ENCODE measurements at places on chromosomes 4 and X.

GRCh38 chrX:44432641-44433040 is 89.2 kb upstream of the EFHC2 start:
- DNase-seq, result peak; percentile 20

DNA sequence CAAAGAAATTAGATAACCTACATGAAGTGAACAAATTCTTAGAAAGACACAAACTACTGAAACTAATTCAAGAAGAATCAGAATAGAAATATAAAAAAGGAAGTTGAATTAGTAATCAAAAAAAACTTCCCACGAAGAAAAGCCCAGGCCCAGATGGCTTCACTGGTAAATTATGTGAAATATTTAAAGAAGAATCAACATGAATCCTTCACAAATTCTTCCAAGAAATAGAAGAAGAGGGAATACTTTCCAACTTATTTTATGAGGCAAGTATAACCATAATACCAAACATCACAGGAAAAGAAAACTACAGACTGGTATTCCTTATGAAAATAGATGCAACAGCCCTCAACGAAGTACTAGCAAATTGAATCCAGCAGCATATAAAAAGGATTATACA is 30.7 kb downstream of the MOSPD2 start:
- DNase-seq, result no peak

DNA sequence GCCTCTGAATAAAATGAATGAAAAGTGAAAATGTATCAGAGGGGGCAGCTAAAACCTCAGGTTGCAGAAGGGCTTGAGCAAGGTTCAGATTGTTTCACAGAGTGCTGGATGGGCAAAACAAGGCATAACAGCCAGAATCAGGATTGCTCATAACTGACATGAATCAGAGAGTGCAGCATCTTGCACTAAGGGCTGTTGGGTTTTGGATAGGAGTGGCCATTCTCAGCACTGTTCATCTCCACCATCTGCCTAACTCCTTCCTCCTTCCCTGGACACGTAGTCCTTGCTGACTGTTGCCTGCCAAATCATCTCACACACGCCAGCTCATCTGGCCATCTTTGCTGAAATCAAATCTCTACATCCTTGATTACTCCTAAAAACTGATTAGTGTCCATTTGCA is 75.3 kb upstream of the C1QTNF7 start:
- DNase-seq, result no peak

- DNase-seq, result no peak
These were observed 101.3 kb upstream of the EGFL6 start for GRCh38 chrX:13468096-13468495.

- no peak for DNase-seq
These were observed 38.7 kb downstream of the TSPAN7 start for GRCh38 chrX:38599796-38600755.

DNA sequence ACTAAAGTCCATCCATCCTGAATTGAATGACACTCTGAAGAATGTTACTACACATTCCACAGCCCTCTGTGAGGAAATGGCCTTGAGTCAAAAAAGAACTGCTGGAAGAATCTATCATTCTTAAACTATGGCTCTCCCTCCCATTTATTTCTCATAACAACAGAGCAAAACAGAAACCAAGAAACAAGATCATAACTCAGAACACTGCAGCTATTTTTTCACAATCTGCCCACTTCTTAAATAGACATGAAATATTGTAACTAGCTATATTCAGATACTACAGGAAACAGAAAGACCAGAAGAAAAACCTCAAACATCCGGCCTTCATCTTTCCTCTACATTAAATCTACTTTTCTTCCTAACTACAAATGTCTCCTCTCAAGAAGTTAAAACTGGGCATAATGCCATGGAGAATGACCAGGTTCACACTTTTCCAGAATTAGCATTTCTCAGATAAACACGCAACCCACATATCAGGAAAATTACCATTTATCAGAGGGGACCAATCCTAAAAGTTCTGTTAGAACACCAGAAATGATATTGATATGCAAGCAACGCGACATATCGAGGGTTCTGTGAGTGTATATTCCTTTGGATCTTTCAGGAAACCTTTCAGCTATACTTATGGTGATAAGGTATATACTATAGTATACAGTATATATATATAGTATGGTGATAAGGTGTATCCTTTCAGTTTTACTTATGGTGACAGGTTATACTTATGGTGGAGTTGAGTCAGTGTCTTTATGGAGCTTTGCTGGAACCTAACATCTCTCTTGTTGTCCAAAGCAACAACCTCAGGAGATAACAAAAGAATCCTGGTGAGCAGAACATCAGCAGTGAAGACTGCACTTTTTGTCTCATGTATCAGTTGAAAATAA is 60.4 kb upstream of the IRF2 start:
- peak; percentile 20 for DNase-seq

GRCh38 chrX:119817130-119817690 is 25.8 kb upstream of the RPL39 start:
- DNase-seq, result no peak

- no peak for DNase-seq
These were observed 439.1 kb downstream of the INPP4B start for GRCh38 chr4:142406917-142407501.

DNA sequence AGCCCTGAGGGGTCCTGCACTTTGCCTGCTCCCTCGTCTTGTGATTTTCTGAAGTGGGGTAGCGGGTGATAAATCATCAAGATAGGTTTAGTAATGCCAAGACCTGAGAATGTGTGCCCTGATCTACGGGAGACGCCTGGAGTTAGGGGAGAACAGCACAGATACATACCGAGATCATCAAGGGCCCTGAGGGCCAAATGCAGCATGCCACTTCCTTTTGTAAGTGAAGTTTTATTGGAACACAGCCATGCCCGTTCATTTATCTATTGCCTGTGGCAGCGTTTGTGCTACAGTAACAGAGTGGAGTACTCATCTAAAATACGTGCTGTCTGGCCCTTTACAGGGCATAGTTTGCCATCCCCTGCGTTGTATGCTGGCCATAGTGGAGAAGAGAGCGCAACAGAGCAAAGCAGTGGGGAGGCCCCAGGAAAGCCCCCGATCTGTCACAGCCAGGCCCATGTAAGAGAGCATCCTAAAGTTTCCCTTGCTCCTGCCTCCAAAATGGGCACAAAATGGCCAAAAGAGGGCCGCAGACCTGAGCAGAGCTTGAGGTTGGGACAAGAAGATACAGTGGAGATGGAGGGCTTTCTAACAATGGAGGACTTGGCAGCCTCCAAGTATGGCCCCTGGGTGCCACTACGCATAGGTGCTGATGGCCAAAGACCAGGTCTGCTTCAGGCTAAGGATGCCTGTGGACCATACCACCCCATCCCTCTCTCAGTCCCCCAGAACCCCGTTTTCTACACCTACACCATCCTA is 167.0 kb downstream of the SMIM20 start:
- DNase-seq, result no peak

Data from HS-5 (cell line).